ENCODE measurements at places on chromosomes 4 and X.

- DNase-seq = no peak
These were observed 120.6 kb upstream of the AGA start for GRCh38 chr4:177562859-177563258.

GRCh38 chrX:130015181-130015580, 32.7 kb downstream of the BCORL1 start:
- no peak for DNase-seq

GRCh38 chrX:150887906-150888465, 10.5 kb downstream of the CD99L2 start:
- peak; percentile 50 for DNase-seq

DNA sequence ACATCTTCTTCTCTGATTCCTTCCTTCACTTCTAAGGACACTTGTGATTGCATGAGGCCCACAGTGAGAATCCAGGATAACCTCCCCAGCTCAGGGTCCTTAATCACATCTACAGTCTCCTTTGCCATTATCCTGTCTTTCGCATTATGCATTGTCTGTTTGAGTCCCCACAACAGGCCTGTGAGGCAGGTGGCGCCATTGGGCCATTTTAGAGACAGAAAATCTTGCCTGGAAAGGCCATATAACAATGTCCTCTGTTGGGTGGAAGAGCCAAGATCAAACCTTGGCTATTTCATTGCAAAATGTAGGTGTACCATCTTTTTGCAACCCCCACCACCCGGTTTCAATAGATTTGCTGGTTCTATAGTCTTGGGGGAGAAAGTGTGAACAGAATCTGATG, 11.8 kb upstream of the DCUN1D4 start:
- no peak for DNase-seq

GRCh38 chrX:45788941-45789348, 588.3 kb upstream of the DIPK2B start:
- DNase-seq = peak; percentile 66

DNA sequence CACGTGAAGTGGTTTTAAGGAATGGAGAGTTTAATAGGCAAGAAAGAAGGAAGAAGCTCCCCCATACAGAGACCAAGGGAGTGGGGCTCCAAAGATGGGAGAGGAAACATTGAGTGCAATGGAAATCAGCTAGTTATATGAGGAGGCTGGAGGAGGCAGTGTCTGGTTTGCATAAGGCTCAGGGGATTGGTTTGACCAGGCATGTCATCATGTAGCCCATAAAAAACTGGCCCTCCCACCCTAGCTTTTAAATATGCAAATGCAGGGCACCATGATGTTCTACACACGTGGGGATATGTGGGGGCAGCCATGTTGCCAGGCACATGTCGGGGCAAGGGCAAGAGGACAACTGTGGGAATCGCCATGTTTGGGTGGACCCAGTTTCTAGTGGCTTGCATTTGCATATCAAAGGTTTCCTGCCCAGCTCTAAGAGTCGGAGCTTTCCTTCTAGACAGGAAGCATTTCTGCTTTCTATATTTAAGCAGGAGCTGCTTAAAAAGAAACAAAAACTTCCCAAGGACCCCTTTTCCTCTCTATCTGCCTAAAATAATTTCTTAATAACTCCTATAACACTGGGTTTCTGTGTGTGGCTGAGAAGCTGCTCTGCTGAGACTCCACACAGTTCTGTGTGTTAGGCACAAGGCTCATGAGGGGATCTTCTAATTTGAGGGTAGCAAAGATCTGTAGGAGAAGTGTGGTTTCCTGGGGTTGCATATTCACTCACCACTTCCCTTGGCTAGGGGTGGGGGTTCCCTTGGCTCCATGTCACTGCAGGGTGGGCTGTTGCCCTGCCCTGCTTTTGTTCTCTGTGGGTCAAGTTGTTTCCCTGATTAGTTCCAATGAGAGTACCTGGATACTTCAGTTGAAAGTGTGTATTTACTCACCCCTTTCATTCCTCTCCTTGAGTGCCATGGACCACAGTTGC, 113.5 kb downstream of the VSIG4 start:
- DNase-seq = no peak

DNA sequence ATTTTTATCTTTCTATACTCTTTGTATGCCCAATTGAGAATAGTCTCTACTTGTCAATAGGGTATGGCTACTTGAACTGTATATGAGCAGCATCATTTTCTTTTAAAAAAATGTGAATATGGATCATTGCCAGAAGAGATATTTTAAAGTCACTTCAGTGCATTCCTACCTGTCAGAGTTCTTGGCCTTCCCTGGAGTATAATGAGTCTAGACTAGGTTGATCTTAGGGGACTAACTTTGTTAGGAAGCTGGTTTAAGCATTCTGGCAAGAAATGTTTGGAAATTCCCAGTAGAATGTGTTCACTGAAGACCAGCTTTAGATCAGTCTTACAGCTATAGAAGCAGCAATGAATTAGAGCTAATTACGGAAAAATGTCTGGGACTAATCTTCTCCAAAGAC, 178.2 kb downstream of the FAT4 start:
- no peak for DNase-seq

GRCh38 chrX:20412871-20413486, 146.3 kb upstream of the RPS6KA3 start:
- DNase-seq = no peak

DNA sequence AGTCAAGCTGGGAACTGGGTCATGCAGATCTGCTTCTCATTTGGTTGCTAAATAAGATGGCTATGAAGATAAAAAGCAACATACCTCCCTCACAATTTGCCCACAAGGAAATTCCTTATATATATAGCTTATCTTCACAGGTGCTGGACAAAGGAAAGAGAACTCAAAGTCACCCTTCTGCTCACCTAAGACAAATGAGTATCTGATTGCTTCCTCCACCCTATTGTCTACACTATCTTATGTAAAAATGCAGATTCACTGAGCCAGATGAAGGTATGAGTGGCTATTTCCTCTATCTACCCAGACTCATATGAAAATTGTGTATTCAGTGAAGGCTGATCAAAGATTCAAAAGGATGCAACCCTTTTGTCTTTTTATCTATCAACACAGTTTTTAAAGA, 50.8 kb downstream of the CHM start:
- no peak for DNase-seq

DNA sequence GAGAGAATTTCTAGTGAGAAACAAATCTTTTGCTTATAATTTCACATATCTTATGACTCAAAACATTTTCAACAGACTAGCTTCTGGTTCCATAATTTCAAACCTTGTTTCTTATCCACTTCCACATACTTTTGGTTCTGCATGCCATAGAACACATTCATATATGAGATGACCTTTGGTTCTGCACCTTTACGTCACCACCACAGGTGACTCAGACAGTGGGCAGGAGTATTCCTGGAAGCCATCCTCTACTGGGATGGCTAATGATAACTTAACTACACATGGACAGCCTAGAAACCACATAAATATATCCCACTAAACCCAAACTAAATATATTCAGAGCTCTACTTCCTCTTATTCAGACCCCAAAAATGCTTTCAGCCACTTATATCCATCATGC, 133.3 kb downstream of the DCK start:
- peak; percentile 99 for DNase-seq

DNA sequence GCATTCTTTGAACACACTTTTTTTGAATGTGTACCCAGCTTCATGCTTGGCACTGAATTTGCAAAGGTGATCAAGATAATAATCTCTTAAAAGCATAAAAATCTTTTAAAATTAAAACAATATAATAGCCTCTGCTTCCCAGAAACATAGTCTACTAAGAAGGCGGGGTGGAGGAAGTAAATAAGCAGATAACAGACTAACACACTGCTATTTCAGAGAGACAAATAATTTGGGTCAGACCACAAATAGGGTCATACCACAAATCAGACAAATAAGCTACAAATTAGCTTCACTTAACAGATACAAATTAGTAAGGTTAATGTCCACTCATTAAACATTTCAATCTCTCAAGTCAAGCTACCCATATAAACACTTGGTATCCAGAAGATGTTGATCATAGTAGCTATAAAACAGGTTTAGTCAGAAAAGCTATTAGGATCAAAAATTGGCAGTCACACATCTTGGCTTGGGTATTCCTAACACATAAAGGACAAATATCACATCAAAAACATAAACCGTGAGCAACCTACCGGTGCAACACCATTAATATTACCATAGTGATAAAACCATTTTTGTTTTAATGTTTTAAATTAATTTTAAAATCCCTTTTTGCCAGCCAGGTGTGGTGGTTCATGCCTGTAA, 47.3 kb downstream of the PPP3CA start:
- DNase-seq = no peak

- no peak for DNase-seq
These were observed 43.3 kb downstream of the TMEM165 start for GRCh38 chr4:55439023-55439422.

DNA sequence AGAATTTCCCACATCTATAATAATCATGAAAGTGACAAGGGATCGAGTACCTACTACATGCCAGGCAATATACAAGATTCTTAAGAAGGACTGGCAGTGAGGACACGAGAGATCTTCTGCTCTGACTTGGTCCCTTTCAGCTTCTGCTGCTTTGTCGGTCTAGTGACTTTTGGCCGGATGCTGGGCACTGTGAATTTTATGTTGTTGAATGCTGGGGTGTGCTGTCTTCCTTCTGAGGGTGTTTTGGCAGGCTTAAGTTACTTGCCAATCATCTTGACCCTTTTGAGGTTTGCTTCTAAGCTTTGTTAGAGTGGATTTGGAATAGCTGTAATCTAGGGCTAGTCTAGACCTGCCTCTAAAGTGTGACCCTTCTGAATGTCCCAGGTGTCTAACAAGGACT, 23.5 kb downstream of the NAT8L start:
- DNase-seq = no peak

DNA sequence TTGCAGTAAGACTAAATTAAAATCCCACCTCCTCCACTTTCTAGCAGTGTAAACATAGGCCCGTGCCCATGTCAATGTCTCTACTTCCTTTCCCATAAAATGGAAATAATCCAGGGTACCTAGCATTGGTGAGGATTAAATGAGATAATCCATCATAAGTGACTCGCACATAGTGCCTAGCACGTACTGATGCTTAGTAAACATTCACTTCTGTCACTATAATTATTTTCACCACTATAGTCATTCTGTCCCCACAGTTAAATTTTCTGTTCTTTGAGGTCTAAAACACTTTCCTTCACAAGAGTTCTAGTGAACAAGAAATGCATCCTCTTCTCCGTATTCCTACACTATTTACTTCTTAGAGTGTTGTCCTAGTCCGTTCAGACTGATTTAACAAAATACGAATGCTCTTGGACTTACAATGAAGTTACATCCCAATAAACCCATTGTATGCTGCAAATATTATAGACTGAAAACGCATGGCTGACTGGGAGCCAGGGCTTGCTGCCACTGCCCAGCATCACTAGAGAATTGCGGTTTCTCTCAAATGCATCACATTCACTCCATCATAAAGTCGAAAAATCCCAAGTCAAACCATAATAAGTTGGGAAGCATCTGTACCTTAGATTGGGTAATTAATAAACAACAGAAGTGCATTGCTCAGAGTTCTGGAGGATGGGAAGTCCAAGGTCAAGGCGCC, 10.6 kb downstream of the ARAP2 start:
- no peak for DNase-seq

GRCh38 chrX:130826249-130826648, 76.8 kb downstream of the ENOX2 start:
- DNase-seq = no peak

GRCh38 chr4:7236847-7237246, 44.5 kb downstream of the SORCS2 start:
- no peak for DNase-seq

DNA sequence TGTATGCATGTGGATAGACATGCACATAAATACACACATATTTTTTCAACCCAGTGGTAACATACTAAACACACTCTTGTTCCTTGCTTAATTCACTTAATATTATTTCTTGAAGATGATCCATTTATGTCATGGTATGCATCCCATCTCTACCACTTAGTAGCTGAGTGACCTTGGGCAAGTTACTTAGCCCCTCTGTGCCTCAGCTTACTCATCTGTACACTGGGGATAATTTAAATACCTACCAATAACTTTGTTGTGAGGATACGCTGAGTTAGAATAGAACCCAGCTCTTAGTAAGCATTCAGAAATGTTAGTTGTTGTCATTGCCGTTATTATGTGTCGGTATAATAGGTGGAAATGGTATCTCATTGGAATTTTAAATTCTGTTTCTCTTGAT, 41.4 kb downstream of the FAM114A1 start:
- DNase-seq = no peak

DNA sequence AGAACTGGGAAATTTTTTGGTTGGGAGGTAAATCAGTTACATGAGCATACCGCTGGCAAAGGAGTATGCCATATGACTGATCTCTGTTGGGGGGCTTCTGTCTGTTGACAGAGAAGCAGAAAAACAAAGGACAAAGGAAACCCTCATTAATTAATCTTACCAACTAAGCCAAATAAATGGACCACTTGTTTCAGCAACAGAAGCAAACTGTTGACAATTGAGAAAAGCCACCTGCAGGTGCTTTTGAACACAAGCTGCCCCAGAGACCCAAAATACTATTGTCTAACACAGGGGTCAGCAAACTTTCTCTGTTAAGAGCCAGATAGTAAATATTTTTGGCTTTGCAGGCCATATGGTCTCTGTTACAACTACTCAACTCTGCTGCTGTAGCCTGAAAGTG, 7.0 kb upstream of the FRYL start:
- no peak for DNase-seq

DNA sequence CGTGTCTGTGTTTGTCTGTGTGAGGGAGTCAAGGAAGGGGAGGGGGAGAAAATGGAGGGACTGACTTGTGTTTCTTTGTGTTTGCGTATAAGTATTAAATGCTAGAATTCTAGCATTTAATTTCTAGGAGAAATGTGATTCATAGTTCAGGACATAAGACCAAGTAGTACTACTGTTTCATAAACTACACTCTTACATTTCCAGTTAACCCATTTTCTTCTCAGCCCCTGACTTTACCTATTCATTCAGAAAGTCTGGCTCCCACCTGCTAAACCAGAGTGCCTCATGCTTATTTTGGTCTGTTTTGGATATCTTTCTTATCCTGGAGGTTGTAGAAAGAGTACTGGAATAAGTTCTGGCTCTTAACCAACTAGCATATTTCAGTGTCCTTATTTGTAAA, 14.2 kb downstream of the EDA start:
- no peak for DNase-seq

DNA sequence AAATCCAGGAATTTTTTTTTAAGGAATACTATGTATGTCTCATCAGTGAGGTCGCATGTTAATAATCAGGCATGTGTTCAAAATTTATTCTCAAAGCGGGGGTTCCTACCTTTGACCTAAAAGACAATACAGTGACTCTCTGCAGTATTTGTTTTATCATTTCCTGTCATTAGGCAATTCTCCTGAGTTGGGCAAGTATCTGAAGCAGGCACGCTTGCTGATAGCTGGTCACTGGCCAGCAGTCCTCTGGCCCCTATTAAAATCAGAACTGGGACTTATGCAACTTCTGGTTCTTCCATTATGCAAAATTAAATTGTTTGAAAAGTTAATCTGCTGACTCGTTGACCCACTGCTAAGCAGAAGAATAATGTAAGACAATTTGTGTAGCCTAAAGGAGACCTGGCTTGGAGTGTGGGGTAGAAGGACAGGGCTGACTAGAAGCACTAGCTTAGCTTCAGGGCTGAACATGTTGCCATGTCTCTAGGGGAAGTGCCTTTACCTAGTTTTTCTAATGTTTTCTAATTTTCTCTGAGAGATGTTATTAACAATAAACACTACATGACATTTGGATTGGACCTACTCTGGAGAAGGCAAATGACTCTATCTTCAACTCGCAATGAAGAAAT, 36.0 kb upstream of the GABRA2 start:
- no peak for DNase-seq
